ENCODE measurements at places on chromosomes 7 and 10. TPM values are rescaled to one million over a fixed set of nuclear protein-coding genes. Genes with fewer than 3 reads are reported as not detected.

DNA sequence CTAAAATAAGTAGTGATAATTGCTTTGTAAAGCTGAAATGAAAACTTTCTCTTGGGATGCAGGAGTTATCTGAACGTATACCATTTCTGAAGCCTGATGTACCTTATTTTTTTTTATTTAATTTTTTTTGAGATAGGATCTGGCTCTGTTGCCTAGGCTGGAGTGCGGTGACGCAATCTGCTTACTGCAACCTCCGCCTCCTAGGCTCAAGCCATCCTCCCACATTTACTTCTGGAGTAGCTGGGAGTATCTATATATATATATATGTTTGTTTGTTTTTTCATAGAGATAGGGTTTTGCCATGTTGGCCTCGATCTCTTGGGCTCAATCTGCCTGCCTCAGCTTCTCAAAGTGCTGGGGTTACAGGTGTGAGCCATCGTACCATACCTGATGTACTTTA, 2.4 kb downstream of the PMPCB start:
- no peak overlapping the region for H3K4me3 ChIP-seq
- no peaks in the 10 kb centered on the region for H3K27me3 ChIP-seq
- no peak for DNase-seq
- H3K4me1 ChIP-seq, result peaks cover 28% of the 10 kb centered on the region

ITIH5 gene
- total RNA-seq, result 3.4 TPM

PNLIPRP1 gene
- total RNA-seq, result not detected

CPEB3 gene
- 8.8 TPM for total RNA-seq

C10orf67 gene
- not detected for total RNA-seq

DNA sequence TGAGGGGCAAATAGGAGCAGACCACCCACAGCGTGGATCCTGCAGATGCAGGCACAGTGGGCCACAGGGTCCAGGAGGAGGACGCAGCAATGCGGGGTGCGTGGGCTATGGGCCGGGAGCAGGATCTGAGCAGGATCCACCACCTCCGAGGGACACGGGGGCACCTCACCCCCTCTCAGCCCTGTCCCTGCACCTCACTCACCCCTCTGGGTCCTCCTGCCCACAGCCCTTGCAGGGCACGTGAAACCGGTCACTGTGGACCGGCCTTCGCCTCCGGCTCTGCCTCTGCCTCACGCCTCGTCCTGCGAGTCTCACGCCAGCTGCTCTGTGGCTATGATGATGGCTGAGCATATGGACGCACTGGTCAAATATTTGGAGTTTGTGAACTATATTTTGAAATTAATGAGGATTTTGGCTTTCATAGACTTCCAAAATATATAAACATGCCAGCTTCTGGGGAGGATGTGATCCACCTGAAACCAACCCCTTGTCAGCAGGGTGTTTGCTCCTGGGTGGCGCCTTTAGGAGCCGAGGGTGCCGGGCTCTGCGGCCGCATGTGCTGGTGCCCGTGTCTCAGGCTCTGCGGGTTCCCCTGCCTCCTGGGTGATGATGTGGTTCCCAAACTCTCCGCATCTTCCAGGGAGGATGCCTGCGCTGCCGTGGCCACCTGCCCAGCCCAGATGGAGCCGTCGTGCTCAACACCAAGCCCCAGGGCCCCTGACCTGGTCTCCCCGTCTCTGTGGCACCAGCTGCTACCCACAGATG, 11.3 kb upstream of the ADGRA1 start:
- no peaks in the 10 kb centered on the region for H3K27me3 ChIP-seq
- no peaks in the 10 kb centered on the region for H3K4me1 ChIP-seq
- DNase-seq, result no peak
- H3K4me3 ChIP-seq, result no peak overlapping the region
- no peaks in the 10 kb centered on the region for H3K36me3 ChIP-seq

LRRN3 gene
- 0.23 TPM for total RNA-seq

DNA sequence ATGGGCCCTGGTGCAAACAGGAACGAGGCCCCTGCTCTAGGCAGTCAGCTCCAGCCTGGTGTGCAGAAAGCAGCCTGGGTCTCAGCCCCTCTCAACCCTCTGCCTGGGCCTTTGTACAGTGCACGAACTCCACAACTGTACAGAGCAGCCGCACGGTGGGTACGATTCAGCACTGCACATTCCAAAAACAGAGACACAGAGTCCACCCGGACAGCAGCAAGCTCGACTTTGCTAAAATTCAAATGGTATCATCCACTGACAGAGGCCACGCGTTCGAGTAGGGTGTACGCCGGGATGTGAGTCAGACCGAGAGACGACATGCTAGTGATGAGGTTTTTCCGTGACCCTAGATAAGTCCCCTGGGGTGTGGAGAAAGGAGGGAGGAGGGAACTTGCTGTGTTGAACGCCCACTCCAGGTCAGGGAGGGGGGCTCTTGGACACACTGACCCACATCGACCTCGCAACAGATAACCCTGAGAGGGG, 65.6 kb upstream of the PDGFA start:
- no peak overlapping the region for H3K4me3 ChIP-seq
- H3K36me3 ChIP-seq, result no peaks in the 10 kb centered on the region
- no peaks in the 10 kb centered on the region for H3K4me1 ChIP-seq
- no peak for DNase-seq
- H3K27me3 ChIP-seq, result no peaks in the 10 kb centered on the region
- no peak overlapping the region for H3K27ac ChIP-seq

- H3K4me3 ChIP-seq, result no peak overlapping the region
- DNase-seq, result no peak
- H3K36me3 ChIP-seq, result no peaks in the 10 kb centered on the region
Observed at GRCh38 chr7:134685250-134685649, 38.6 kb downstream of the BPGM start.

DNA sequence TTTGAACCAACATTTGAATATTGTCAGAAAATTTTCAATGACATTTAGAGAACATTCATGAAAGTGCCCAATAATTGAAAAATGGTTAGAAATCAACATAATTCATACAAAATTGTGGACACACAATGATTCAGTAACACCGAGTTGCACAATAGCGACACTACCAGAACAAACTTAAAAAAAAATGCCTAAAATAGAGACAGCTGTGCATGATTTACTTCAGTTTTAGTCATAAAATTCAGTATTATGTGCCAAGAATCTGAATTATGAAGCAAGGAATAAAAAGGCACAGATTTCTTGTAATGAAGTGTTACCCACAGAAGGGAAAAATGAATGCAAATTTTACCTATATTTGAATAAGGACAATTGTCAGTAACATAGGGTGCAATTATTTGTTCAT, 396.0 kb downstream of the SEMA3D start:
- no peak for DNase-seq
- H3K27ac ChIP-seq, result no peak overlapping the region
- no peaks in the 10 kb centered on the region for H3K27me3 ChIP-seq

GRCh38 chr7:87226495-87226894, 7.0 kb upstream of the TMEM243 start:
- H3K4me1 ChIP-seq, result no peaks in the 10 kb centered on the region
- no peaks in the 10 kb centered on the region for H3K36me3 ChIP-seq
- H3K4me3 ChIP-seq, result no peak overlapping the region
- no peak for DNase-seq

DNA sequence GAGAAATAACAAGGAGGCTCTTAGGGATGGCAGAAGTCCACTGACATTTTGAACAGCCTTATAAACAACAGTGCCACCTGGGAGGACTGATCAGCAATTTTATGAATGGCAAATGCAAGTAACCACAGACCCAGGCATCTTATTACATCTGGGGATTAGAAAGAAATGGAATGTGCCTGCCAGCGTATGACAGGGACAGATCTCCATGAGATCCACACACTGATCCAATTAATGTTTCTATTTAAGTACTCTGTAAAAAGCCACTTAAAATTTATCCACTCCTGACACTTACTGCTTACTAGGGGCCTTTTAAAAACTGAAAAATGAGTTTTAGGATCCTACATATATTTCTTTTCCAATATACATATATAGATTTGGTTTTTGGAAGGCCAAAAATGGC, 28.6 kb downstream of the PARD3 start:
- H3K27ac ChIP-seq, result no peak overlapping the region
- no peaks in the 10 kb centered on the region for H3K36me3 ChIP-seq
- H3K4me1 ChIP-seq, result no peaks in the 10 kb centered on the region
- H3K27me3 ChIP-seq, result no peaks in the 10 kb centered on the region
- no peak overlapping the region for H3K4me3 ChIP-seq

PRKCQ gene
- total RNA-seq, result 0.88 TPM

Data from esophagus squamous epithelium (tissue), 5 donors.